ENCODE measurements at places on chromosomes 7 and 10.

DNA sequence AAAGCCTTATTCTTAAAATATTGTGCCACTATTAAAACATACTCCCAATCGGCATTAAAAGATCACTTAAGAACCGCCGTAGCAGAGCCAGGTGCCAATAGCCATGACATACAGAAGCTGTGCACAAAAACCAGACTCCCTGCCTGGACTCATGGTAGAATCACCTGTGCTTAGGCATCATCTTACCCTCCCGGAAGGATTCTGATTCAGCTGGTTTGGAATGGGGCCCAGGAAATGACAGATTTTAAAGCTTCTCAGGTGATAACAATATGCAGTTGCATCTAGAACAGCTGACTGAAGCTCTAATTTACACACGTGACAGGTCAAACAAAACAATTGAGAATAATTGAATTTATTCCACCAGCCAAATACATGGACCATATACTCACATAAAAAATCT, 10.7 kb downstream of the A1CF start:
- DNase-seq = no peak

- no peak for DNase-seq
Observed at GRCh38 chr10:128087146-128087883, 38.9 kb downstream of the MKI67 start.

DNA sequence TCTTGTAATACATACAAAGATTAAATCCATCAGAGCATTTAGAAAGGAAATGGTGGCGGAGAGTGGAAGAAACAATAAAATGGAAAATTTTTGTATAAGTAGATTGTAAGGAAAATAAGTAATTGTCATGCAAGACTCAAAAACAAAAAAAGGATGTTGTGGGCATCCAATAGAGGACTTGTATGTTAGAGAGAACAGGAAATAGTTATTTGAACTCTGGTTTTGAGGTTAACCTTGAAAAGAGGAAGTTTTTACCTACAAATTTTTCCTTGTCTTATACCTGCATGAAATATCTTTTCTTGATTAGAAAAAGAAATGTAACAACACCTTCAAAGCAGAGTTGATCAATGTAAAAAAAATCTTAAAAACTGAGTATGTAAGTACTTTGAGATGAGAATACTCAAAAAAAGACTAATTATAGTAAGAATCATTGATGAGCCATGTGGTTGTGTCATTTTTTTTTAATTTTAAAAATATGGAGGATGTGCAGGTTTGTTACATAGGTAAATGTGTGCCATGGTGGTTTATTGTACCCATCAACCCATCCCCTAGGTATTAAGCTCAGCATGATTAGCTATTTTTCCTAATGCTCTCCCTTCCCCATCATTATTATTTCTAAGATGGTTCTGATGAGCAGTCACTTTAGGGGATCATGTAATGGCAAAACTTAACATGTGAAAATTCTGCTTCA, 11.9 kb downstream of the TMEM106B start:
- DNase-seq = no peak

DNA sequence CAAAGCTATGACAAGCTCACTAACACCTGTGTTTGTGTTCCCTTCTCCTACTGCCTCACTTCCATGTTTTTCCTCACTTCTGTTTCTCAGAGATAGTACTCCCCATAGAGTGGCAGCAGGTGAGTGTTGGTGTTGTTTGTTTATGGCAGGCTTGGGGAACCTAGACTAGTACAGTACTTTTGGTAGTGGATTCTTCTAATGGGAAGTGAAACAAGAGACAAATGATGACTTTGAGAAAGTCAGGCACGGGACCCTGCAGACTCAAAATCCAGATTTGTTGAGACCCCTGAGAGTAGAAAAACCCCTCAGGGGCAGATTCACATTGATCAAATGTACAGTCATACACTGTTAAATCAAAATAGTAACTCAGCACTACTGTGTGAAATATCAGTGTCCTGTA, 6.4 kb upstream of the CFAP69 start:
- no peak for DNase-seq

Data from keratinocyte (primary cell).